ENCODE measurements at places on chromosomes 5 and 9.

- peak; percentile 28 for DNase-seq
These were observed 8.3 kb upstream of the CFAP95 start for GRCh38 chr9:69812068-69813000.

DNA sequence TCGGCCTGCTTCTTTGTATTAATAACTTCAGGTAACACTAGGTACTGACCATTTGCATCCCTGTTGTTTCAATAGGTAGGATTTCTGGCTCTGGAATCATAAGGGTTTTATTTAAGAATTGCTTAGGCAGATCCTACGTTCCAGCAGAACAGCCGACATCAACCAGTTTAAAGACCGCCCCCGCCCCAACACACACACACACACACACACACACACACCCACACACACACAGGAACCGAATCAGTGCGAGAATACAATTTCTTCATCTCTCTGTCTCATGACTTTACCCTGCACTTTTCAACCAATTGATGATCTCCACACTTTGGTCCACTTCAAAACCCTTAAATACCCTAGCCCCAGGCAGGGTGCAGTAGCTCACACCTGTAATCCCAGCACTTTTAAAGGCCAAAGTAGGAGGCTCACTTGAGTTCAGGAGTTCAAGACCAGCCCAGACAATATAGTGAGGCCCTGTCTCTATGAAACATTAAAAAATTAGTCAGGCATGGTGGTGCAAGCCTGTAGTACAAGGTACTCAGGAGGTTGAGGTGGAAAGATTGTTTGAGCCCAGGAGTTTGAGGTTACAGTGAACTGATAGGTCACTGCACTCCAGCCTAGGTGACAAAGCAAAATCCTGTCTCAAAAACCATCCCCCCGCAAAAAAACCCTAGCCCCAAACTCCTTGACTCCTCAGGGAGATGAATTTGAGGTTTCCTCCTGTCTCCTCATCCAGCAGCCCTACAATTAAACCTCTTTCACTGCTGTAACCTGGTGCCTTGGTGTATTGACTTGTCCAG, 2.7 kb upstream of the MTMR12 start:
- no peak for DNase-seq

DNA sequence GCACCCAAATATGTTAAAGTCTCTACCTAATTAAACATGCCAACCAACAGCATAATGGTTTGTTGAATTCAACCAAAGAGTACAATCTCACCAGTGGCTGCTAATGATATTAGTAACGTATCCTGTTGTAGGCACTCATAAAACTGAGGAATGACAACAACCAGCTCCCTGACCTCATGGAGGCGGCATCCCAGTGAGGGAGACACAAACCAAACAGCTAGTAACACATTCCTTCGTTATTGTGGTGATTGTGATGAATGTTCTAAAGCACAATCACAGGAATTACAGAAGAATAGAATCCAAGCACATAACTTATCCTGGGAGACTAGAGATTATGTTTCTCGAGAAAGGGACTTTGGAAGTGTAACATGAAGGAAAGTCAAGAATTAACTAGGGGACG, 224.6 kb downstream of the CTNND2 start:
- DNase-seq = no peak

- no peak for DNase-seq
These were observed 6.3 kb upstream of the DNAJB5 start for GRCh38 chr9:34983209-34983608.

DNA sequence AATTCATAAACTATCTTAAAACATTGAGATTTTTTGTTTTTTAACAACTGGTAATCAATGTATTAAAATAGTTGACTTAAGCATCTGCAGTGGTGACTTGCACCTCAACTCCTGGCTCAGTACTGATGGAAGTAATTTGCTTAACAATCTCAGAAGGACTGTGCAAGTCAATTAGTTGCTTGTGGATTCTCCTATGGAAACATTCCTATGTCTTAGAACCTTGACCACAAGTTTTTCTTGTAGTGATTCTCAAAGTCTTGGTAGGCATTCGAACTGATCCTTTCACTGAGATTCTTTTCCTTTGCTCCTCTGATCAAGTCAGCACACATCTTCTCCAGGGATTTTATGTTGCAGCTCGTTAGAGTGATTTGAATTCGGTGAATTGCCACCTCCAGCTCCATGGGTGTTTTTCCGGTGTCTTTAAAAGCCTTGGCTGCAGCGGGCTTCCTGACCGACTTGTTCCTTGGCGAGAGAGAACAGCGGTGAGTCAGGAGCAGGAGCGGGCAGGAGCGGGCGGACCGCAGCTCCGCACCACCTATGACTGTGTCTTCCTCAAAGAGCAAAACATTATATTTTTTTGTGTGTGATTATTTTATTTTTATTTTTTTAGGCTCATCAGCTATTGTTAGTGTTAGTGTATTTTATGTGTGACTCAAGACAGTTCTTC, 21.1 kb downstream of the HMGXB3 start:
- DNase-seq = no peak

- DNase-seq = no peak
These were observed 127.6 kb upstream of the RPS23 start for GRCh38 chr5:82405618-82406204.

DNA sequence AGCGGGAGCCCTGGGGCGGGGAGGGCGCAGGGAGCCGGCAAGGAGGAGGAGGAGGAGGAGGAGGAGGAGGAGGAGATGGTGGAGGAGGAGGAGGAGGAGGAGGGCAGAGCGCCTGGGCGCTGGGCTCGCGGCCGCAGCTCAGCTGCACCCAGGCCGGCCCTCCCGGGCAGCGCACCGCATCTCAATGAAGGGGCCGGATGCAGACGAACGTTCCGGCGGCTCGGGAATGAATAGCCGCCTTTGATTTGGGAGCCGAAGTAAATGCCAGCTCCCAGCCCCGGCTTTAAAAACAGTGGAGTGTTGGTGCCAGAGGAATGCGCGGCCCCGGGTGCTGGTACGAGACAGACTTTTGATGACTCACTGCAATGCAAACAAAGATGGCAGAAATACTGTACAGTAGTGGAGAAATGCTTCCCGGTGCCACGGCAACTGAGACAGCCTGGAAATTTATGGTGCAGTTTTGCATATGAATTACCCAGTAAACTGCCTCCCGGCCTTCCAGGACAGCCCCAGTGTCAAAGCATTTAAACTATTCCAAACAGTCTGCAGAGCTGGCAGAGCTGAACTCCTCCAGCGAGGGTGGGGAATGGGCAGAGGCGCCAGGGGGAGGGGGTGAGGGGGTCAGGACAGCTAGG, 43.1 kb downstream of the NACC2 start:
- DNase-seq = peak; percentile 94

GRCh38 chr9:88551546-88552137, 16.7 kb downstream of the NXNL2 start:
- DNase-seq = no peak

DNA sequence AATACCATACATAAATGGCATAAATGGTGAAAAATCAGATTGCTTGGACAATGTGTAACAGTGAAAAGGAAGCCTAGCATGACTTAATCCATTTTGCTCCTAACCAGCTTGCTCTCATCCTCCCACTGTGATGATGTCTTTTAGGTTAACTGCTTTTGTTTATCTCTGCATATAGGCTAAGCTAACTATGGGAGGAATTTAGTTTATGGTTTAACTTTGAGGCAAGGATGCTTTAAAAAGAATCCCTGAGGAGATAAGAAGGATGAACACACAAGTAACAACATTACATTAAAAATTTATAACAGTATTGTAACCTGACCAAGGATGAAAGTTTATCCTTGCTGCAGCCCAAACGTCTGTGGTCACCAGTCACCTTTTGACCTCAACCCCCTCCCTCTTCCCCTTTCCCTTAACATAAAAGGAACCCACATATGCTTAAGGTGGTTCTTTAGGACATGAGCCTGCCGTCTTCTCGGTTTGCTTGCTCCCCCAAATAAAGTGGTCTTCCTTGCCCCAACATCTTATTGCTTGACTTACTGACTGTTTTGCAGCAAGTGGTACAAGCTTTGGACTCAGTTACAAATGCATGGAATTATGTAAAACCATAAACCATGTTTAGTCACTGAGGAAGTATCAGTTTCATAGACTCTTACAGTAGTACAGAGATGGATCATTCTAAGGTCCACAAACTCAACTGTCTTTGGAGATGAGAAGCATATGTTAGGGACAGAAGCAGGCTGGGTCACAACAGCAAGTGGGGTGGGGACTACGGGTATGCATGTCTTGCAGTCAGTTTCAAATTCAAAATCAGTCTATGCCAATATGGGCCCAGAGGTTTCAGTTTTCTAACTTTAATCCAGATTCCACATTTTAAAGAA, 31.3 kb downstream of the AGXT2 start:
- DNase-seq = no peak

All from pons (tissue), 1 donor.